ENCODE measurements at places on chromosomes 1 and 21.

GRCh38 chr1:47179988-47180563 lies 9.8 kb downstream of the PDZK1IP1 start:
- DNase-seq, result no peak

DNA sequence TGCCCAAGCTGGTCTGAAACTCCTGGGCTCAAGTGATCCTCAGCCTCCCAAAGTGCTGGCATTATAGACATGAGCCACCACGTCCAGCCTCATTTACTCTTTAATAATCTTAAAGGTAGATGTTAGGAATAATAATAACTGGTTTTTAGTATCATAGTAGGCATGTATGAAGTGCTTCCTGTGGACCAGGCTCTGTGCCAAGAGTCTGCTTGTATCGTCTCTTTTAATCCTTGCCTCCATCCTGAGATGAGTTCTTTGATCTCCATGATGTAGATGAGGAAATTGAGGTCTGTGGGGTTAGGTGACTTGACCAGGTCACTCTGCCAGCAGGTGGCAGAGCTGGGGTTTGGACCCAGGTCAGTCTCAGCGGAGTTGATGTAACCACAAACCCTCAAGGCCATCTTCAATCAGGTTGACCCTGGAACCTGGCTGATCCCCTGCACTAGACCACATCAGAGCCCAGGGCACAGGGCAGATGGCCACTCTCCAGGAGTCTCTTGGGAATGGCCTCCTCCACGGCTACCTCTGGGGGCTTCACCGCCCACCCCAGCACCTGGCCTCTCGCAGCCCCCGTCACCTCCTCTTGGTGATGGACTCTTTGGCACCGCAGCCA lies 11.3 kb downstream of the EFHD2 start:
- DNase-seq, result no peak

DNA sequence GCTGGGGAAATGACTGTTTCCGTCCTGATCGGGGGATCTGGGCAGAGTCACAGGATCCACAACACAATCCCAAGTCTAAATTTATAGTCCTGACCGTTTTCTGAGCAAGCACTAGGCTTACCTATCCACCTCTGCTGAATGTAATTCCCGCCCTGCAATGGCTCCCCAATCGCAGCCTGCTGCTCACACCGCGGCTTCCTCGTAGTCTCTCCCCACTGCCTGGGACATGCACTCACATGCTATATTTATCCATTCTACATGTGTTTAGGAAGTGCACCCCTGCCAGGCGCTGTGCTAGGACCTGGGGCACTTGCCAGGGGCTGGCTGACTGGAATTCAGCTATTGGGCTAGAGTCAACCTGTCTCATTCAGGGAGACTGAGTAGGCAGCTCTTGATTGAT lies 246.6 kb upstream of the CSF3R start:
- no peak for DNase-seq

GRCh38 chr1:20184997-20185833 lies 681 bp upstream of the UBXN10 start:
- DNase-seq, result peak; percentile 62

DNA sequence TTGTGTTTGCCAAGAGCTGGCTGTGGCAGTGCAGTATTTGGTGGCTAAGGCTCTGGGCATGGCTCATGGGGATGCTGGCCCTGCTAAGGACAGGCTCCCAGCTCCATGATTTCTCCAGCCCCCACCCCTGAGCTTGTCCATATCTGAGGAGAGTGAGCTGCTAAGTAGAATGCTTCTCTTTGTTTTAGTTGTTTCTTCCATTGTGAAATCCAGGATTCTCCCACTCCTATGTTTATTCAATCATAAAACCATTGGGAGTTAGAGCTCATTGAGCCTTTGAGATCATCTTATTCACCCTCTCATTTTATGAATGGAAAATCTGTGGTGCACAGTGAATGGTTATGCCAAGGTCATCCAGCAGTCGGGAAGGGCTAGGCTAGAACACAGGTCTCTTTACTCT lies 188.8 kb downstream of the TNR start:
- DNase-seq, result no peak

DNA sequence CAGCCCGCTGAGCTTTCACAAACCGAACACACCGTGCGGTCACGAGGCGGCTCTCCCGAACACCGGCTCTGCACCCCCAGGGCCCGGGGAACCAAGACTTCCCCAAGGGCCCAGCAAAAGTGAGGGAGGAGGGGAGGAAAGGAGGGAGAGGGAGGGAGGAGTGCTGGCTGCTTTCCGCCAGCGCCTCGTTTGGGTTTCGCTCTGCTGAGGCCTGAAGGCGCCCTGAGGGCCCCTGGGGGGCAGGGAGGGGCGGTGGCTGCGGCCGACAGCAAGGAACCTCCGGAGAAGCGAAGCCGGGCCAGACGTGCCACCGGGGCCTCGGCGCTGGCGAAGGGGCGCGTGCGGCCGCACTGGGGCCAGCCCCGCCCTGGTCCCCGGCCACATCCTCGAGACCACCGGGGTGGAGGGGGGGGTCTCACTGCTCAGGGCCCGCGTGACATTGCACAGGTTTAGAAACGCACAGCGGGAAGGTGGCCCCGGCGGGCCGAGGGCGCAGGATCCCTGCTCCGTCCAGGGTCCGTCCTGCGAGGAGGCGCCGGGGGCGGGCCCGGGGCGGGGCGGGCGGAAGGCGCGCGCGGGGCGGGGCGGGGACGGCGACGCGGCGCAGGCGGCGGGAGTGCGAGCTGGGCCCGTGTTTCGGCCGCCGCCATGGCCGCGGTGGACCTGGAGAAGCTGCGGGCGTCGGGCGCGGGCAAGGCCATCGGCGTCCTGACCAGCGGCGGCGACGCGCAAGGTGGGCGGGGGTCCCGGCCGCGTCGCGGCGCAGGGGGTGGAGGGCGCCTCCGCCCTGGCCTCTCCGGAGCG lies at the start of gene PFKL:
Gene PFKL, plus strand, starts transcription at position 596 of the 804 bp plus-strand sequence. Its CDS starts 53 bp downstream, at position 649.
- DNase-seq, result peak; percentile 73

GRCh38 chr1:100459358-100460114 lies 78.4 kb upstream of the GPR88 start:
- DNase-seq, result peak; percentile 81

- DNase-seq, result no peak
These were observed 25.9 kb upstream of the HOOK1 start for GRCh38 chr1:59788825-59789224.

DNA sequence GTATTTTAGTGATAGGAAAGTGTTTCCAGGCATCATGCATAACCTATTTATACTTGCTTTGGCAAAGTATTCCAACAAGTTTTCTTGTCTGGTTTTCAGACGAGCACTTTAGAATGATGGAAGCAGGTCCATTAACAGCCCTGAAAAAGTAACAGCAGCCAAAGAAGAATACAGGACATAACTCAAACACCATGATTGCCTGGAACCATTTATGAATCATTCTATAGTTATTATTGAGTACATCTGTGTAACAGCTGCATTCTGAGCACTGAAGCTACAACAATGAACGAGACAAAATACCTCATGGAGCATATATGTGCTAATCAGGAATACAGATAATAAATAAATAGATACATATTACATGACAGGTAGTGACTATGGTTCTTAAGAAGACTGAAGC lies 12.6 kb downstream of the IL10RB start:
- no peak for DNase-seq

DNA sequence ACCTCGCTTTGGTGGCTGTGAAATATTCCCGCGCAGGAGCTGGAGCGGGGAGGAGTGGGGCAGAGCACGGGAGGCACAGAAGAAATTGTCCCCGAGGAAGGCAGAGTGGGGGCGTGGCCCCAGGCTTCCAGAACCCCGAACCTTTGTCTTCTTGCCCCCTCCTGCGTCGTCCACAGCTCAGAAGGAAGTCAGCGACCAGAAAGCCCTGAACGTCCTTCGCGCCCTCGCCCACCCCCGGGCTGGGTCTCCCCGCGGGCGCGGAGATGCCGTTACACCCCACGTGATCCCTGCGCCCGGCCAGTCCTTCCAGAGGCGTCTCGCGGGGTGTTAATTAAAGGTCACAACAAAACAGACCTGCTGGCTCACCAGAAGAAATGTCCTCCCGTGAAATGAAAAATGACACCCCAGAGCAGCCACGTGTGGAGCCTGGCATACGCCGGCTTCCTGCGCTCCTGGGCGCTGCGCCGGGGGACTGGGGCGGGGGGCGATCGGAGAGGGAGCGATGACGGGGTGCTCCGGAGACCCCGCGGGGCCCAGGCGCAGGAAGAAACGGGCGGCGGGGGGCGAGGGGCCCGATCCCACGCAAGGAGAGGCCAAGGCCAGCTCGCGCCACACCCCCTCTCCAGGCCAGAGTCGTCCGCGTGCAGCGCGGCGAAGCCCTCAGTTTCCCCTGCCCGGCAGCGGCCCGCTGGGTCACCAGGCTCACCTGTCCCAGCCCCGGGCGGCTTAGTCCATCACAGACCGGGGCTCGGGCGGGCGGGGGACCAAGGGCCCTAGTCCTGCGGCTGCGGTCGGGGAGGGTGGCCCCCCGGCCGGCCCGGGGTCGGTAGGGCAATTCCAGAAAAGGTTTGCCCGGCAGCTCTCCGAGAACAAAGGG lies 995 bp upstream of the KIF26B start:
- no peak for DNase-seq

DNA sequence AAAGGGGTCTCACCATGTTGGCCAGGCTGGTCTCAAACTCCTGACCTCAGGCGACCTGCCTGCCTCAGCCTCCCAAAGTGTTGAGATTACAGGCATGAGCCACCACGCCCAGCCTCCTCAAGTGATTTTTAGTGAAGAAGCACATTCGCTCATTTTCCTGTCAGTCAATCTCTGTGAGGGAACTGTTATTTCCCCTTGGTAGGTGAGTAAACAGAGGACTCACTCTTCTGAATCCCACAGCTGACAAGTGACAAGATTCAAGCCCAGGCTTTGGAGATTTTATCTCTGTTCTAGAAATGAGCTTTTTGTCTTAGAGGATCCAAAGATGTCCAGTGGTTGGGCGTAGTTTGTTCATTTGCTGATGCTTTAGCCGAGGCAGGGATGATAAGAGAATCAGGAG lies 43.9 kb upstream of the TACSTD2 start:
- DNase-seq, result no peak

- no peak for DNase-seq
These were observed 22.4 kb downstream of the EDN2 start for GRCh38 chr1:41461790-41462679.

- DNase-seq, result no peak
These were observed 52.3 kb upstream of the TBX15 start for GRCh38 chr1:119040489-119040888.

GRCh38 chr1:154802982-154803920 lies 66.8 kb downstream of the KCNN3 start:
- DNase-seq, result no peak

DNA sequence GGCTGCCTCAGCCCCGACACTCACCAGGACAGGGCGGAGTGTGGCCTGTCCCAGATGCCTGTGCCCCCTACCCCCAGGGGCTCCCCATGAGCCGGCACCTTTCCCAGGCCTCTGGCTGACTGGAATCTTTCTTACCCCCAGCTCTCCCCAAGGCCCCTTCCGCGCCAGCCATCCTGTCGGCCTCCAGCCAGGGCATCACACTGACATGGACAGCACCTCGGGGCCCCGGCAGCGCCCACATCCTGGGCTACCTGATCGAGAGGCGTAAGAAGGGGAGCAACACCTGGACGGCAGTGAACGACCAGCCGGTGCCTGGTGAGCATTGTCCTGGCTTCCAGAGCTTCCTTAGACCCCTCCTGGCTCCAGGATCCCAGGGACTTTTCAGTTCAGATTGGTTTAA lies 26.5 kb downstream of the IGFN1 start:
- no peak for DNase-seq

- no peak for DNase-seq
These were observed 47.6 kb downstream of the ACP6 start for GRCh38 chr1:147622731-147623130.

- no peak for DNase-seq
These were observed 8.5 kb downstream of the CAMK2N1 start for GRCh38 chr1:20477348-20478056.

GRCh38 chr21:42568376-42568775 lies 54.7 kb downstream of the SLC37A1 start:
- no peak for DNase-seq

DNA sequence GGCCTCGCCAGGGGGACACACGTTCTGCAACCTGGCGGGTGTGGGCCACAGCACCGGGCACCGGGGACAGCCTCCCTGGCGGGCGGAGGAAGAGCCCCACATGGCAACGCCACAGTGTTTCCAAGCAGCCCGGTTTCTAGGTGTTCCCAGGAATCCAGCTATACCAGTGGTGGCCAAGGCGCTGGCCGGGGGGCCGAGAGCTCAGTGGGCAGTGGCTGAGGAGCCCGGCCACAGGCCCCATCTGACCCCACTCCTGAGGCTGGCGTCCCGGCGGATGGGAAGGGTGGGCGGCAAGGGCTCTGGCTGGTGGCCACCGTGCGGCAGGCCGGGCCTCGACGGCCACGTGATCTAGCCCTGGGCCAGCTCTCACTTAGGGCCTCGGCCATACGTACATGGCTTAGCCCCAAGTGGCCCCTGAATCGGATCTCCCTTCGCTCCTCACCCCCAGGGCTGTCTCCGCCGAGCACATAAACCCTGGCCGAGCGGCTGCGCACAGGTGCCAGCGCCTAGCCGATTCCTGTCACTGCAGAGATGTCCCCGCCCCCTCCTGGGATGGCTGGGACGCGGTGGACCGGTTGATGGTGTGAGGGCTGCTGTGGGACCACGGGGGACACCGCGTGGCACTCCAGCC lies 68.7 kb downstream of the MORN1 start:
- no peak for DNase-seq

DNA sequence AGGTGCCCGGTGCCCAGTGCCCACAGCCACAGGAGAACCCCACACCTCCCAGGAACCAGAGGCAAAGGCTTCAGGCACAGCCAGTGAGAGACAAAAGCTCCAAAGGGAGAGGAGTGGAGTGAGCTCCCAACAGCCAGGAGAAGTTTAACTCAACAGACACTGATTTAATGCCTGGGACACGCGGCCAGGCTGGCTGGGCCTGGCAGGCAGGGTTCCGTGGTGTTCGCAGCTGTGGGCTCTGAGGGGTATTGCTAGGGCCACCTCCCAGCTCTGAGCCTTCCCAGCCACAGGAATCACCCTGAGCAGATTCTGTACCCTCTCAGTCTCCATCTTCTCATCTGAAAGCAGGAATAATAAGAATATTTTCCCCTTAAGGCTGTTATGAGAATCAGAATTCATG lies 222.5 kb downstream of the NPHP4 start:
- no peak for DNase-seq

DNA sequence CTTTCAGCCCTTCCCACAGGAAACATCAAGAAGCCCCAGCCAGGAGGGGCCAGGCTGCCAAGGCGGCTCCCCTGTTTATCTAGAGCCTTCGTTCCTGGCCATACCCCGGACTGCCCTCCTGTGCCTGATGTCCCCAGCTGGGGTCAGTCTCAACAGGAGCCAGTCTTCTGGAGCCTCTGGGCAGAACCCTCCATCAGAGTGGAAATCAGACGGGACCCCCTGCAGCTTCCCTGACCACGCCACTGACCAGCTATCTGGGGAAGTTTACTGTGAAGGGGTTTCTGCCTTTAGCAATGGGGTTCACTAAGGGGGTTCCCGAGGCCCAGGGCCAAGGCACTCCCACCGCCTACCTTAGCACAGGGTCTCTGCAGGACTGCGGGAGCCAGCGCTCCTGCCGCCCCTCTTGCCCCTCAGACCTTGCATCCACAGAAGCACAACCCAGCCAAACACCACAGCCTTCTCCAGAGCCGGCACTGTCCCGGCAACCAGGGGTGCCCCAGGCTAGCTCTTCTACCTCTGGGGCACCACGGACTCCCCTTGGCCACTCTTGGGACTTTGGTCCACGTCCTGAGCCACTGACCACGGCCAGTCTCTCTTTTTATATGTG lies 3.5 kb upstream of the MTFR1L start:
- no peak for DNase-seq

All from CD4-positive, alpha-beta T cell treated with Interleukin-17A for 4 hours (primary cell).